ENCODE measurements at places on chromosomes 4 and X.

GRCh38 chr4:174549721-174550120 is 27.4 kb upstream of the HPGD start:
- no peak for DNase-seq

DNA sequence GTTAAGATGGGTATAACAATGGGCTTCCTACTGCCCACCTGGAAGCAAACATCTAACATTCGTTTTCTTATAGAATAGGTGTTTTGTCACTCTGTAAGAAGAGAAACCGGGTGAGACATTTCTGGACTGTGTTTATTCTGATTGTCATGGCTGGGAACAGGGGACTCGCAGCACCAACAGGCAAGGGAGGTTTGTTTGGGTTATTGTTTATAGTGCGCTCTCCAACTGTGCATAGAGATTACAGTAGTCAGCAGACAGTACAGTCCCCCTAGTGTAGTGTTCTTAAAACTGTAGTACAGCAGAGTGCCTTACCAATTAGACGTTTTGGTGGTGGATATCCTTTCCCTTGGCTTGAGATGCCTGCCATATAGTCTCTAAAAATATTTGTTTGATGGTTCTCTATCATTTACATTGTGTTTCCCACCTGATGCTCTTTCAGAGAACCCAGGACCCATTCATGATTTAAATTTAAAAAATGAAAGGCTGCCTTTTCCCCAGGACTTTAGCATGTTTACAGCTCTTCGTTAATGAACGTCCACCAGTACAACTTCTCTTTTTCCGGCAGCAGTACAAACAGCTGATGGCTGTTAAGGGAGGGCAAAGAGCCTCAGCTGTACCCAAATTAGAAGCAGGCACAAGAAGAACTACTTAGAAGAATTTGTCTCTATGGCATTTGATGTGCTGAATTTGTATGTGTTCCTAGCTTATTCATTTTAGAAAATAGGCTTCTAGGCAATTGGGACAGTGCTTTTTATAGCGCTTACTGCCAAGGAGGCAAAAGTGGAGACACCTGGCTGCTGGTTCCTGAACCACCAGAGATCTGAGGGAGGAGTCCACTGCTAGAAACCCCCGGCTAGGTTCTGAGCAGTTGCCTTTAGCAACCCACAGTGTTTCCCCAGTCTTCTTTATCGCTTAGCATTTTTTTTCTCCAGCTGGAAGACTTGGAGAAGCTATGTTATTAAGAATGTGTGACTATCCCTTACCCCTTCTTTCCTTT is 1.0 kb upstream of the RNF150 start:
- DNase-seq: no peak

DNA sequence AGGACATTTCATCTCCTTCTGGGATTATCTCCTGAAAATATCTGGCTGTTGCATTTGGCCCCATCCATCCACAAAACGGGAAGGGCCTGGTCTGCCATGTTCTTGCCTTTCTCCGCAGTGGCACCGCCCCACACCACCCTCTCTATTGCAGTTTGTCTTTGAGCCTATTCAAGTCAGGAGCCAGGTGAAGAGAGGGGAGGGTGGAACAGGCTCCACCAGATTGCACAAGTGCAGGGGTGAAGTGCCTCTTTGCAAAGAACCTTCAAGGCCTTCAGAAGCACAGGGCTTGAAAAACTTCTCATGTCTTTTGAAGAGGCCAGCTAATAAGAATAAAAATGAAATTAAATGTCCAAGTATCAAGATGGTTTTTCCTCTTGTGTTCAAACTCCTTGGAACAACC is 28.7 kb downstream of the RS1 start:
- DNase-seq: no peak

DNA sequence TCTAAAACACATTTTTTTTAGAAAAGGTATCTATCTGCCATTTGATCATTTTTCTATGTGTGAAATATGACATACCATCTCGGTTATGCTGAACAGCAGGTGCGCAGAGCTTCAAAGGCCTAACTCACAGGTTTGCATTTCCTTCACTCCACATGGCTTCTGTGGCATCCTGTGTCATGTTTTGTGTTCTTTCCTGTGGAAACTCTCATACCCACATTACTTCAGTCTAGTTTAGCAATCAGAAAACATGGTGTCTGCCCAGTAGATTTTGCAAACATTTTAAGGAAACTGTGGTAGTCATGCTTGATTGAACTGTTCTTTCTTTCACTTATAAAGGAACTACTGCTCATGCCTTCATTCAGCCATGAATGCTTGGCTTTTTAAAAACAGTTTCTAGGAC is 11.3 kb upstream of the ARAP2 start:
- DNase-seq: peak; percentile 61

DNA sequence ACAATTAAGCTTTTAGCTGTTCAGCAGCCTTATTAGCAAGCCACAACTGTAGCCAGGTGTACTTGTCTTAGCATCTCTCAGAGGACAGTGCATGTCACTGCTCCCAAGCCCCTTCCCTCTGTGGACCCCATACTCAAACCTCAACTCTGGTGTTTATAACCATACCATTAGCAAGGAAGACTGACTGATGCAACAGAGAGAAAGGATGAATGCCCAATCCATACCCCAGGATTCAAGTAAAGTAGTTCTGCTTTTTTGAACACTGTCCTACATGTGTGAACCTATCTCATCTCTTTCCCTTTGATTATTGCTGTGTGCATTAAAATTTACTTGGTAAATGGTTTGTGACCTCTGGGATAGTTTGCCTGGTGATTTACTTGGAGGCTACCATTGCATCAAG is 22.8 kb upstream of the CYBB start:
- DNase-seq: no peak

GRCh38 chr4:23384741-23385140 is 505.1 kb downstream of the PPARGC1A start:
- DNase-seq: no peak

DNA sequence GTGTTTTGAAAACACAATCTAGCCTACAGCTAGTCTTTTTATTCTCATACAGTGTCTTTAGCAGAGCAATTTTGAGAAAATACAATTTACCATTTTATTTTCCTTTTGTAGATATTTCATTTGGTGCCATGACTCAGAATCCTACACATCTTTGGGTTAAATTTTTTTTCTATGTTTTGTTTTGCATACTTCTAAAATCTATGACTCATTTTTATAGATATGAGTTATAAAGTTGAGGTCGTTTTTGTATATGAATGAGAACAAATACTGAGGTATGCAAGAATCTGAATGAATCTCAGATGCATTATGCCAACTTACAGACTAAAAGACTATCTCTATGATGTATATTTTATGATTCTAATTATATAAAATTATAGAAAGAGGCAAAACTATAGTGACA is 206.5 kb upstream of the ANXA10 start:
- DNase-seq: no peak

GRCh38 chrX:69614886-69615285 is 1.0 kb upstream of the EDA start:
- DNase-seq: no peak

DNA sequence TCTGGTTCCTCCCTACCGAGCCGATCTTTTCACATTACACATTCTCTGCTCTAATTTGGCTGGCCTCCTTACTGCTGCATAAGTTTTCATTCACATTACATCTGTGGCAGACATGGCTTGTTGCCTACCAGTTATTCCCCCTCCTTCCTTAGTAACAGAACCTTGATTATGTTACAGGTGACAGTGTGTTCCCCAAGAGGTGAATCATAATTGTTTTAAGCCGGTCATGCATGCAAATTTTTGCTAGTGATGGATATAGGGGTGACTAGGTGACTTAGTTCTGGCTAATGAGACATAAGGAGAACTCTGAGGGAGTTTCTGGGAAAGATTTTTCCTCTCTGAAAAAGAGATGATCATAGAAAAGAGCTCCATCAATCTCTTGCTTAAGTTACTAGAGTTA is 8.4 kb upstream of the LAMP2 start:
- no peak for DNase-seq

DNA sequence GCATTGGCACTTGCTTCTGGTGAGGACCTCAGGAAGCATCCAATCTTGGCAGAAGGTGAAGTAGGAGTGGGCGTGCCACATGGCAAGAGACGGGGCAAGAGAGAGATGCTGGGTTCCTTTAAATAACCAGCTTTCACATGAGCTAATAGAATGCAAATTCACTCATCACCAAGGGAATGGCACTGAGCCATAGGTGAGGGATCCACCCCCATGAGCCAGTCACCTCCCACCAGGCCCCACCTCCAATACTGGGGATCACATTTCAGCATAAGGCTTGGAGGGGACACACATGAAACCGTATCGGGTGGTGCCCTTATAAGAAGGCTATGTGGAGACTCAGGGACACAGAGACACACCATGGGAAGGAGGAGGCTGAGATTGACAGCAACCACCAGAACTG is 140.0 kb upstream of the MSX1 start:
- DNase-seq: no peak

DNA sequence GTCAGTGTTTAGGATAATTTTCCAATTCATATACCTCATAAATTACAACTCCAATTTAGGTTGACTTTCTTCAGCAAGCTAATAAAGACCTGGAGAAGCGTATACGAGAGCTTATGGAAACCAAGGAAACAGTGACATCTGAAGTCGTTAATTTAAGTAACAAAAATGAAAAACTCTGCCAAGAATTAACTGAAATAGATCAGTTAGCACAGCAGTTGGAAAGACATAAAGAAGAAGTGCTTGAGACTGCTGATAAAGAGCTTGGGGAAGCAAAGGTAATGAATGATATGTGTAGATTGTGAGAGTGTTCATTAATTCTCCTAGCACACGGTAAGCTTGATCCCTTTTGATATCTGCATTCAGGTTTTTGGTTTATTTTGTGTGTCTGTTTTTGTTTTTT is 16.8 kb downstream of the CEP135 start:
- no peak for DNase-seq

DNA sequence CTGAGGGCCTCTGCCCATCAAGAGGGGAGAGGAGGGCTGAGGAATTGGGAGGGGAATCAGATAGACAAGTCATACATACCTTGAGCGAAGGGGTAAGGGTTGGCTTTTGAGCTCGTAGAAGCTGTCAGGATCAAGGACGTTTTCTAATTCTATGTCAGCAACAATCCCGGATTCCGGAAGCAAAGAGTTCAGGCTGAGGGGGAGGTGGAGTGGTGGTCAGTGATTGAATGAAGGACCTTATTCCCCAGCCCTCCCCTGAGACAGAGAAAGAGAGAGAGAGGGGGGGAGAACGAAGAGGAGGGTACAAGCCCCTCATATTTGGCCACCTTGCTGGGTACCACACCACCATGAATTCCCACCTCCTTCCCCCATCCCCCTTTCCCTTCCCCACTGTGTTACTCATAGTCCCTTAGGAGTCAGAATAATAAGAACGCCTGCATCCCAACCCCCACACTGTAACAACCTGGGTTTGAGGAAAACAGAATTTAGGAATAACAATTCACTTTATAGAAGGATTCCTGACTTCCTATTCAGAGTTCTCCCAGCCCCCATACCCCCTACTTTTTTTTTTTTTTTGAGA is 2.7 kb downstream of the TFE3 start:
- no peak for DNase-seq

GRCh38 chr4:6601661-6602250 is 26.8 kb downstream of the MAN2B2 start:
- no peak for DNase-seq

GRCh38 chr4:14323191-14323590 is 679.1 kb upstream of the CPEB2 start:
- no peak for DNase-seq

GRCh38 chrX:132740316-132741123 is 217.9 kb downstream of the HS6ST2 start:
- no peak for DNase-seq

Data from GDM1 (cell line).